ENCODE measurements at places on chromosomes 3 and 15.

GRCh38 chr3:10551821-10552630 is 46.6 kb upstream of the ATP2B2 start:
- no peak for DNase-seq

DNA sequence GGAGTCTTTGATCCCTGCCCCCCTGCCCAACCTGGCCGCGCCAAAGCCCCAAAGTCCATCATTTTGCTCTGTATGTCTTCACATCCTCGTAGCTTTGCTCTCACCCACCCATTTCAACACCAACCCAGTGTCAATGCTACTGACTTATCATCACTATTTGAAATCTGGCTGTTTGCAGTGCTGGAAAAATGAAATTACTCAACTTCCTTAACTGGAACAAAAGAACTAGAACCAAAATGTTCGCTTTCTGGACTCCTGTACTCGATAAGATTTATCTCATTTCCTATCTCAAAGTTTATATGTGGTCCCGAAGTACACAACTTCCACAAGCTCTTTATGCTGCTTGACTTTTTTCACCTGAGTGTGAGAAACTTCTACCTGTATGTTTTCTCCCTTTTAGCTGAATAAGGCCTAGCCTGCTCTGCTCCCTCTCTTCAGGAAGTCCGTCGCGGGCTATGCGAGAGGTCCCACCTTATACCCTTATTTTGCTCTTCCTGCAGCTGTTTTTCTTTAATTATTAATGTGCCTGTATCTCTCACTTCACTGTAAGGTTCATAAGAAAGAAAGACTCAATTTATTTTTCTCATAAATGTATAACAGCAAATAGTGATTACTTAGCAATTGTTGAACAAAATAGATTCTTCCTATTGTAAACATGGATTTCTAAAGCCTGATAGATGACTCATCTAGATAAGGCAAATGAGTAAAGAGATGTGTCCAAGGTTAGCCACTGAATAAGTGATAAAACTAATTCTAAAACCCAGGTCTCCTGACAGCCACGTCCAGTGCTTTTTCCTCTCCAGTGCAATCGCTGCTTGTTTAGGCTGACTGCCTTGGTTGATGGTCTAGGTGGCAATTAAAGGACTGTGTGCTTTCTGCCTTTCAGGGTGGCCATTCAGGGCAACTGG is 464.1 kb upstream of the TPRG1 start:
- DNase-seq = no peak

DNA sequence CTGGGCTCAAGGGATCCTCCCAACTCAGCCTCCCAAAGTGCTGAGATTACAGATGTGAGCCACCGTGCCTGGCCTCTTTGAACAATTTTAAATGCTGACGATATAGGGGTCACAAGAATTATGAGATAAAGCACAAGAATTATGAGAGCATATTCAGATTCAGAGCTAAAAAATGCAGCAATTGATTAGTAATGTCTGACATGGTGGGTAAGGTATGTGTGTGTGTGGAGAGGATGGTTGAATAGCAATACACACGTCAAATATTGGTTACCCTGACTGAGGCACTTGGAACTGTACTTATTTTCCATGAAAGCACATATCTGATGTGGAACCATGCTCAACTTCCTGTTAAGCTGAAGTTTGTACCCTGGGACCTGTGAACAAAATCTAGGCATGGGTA is 115.6 kb downstream of the EOMES start:
- DNase-seq = no peak

DNA sequence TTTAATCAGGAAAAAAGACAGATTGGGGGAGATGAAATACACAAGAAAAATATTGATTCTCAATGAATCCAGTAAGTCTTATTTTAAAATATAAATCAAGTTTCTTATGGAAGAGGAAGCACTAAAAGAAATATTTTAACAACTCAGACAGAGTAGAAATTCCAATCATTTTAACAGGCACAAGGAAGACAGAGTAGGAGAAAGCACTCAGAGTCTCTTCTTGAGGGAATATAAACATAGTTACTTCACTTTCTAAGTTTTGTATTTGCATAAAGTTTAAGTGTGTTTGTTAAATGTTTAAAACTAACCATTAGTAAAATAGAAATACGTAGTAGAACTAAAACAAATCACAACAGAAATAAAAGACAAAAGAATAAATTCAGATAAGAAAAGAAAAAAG is 24.5 kb upstream of the RTP4 start:
- no peak for DNase-seq

DNA sequence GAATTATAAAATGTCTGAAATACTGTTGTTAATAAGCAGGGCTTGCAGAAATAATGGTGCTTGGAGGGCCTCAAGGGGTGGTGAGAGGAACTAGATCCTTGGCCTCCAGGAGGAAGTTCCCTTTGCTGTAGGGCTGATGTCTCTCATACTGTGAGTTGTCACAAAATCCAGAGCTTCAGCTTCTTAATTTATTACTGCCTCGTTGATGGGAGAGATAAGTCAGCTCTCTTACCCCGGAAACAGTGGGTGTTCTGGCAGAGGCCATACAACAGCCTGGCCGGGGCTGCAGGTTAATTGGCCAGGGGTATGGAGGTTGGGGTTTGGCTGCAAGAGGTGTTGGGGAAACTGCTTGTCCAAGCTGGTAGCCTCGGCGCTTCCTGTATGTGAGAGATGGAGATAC is 15.5 kb downstream of the MAPKAPK3 start:
- DNase-seq = no peak

GRCh38 chr3:21654662-21655061 is 96.3 kb downstream of the ZNF385D start:
- DNase-seq = no peak

GRCh38 chr3:50554553-50554952 is 13.0 kb downstream of the C3orf18 start:
- DNase-seq = no peak

DNA sequence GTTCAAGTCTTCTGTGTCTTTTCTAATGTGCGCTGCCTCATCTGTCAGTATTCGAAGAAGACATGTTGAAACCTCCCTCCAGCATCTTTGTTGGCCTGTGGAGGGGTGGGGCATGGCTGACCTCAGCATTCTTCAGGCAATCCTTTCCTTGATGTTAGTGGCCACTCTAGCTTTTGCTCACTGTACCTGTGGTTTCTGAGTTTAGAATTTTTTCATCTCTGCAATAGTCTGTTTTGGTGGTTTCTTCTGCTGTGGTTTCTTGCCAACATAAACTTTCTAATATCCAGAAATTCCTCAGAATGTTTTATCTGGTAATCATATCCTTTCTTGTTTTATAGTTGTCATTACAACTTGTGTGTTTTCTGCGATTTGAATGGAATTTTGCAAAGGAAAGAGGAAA is 251.3 kb upstream of the NR2E3 start:
- no peak for DNase-seq

GRCh38 chr3:36959821-36960220 is 15.0 kb upstream of the TRANK1 start:
- no peak for DNase-seq

GRCh38 chr3:54999159-54999558 is 71.3 kb upstream of the LRTM1 start:
- DNase-seq = no peak

- no peak for DNase-seq
These were observed 13.7 kb downstream of the OXTR start for GRCh38 chr3:8755564-8756237.

- no peak for DNase-seq
These were observed 10.6 kb downstream of the CISH start for GRCh38 chr3:50600841-50601591.

DNA sequence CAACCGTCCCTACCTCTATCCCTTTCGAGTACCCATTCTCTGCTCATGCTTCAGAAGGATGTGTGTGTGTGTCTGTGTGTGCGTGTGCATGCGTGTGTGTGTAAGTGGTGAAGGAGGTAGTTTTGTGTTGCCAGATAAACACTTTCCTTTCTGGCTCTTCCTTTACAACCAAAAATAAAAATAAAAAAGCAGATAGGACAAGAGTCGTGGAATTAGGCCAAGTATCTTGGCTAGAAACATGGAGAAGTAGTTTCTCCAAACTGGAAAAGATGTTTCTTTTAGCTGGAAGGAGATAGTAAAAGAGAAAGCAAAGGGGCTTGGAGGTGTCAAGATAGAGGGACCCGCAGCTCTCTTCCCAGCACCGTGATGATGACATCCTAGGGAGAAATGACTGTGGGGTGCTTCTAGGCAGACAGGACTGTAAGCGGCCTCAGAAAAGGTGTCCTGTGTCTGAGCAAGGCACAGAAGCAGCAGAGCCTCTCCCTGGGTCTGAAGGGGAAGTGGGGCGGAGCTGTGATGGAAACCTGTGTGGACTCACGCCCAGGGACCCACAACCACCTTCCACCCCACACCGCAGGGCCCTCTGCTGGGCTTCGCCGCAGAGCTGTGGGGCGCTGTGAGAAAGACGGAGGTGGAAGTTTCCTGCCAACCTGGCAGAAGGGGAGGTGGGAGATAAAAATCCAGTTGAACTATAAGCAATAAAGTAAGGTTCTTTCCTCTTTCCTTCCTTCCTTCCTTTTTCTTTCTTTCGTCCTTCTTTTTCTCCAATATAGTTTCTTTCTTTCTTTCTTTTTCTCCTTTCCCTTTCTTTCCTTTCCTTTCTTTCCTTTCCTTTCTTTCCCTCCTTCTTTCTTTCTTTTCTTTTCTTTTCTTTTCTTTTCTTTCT is 35.3 kb downstream of the MUC20 start:
- DNase-seq = no peak

DNA sequence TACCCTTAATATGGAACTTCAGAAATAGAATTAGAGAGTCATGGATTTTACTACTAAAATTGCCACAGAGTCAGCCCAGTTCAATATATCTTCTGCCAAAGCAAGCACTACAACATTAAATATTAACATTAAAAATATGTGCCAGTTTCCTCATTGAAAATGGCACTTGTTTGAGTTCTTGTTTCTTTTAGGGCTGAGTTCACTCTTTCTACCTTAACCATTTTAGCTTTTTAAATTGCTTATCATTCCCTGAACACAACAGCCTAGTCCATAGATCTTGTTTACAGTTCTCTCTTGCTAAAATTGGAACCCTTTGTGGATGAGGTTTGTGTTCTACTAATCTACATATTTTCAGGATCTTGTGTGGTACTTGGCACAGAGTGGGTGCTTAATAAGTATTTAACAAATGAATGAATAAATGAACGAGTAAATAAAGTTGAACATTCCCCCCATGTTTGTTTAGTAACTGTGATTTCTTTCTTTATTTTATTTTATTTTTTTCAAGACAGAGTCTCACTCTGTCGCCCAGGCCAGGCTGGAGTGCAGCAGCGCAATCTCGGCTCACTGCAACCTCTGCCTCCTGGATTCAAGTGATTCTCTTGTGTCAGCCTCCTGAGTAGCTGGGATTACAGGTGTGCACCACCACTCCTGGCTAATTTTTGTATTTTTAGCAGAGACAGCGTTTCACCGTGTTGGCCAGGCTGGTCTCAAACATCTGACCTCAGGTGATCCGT is 46.0 kb upstream of the SLC7A14 start:
- DNase-seq = no peak

- no peak for DNase-seq
These were observed 734.2 kb upstream of the GBE1 start for GRCh38 chr3:82495655-82496054.

GRCh38 chr15:52098323-52098722 is 14.3 kb downstream of the BCL2L10 start:
- no peak for DNase-seq

DNA sequence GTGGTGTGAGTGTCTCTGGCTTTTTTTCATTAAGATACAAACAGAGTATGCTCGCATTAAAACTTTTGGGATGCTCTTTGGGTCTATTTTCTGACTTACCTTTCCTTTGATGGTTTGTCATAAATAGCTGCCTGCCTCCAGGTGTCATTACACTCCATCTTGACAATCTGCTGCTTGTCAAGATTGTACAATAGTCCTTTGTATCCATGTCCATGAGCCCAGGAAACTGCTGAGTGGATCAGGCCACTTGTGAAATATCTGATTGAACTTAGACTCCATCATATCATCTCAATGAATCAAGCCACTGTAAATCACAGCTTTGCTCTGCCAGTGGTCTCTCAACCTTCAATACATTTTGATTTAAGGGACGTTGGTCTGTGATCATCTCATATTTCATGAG is 135.2 kb downstream of the ECT2 start:
- DNase-seq = no peak

DNA sequence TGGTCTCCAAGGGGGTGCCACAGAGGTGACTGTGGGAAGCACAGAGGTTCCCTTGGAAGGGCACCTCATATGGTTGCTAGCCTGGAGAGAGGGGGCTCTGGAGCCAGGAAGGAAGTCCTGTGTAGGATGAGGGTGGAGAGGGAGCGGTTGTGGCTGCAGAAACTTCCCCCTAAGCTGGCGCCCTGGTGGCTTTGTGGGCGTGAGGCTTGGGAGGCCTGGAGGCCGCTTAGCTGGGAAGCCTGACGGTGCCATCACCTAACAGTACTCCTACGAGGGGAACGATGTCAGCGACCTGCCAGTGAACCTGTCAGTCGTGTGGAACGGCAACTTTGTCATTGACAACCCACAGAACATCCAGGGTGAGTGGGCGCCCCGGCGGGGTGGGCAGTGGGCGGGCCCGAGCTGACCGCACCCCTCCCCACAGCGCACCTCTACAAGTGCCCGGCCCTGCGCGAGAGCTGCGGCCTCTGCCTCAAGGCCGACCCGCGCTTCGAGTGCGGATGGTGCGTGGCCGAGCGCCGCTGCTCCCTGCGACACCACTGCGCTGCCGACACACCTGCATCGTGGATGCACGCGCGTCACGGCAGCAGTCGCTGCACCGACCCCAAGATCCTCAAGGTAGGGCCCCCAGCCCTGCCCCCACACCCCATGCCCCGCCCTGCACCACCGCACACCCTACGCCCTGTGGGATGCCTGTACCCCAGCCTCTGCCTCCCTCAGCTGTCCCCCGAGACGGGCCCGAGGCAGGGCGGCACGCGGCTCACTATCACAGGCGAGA is 31.0 kb downstream of the PLXNA1 start:
- DNase-seq = no peak

GRCh38 chr3:157104928-157105652 is 54.9 kb downstream of the CCNL1 start:
- peak; percentile 67 for DNase-seq

DNA sequence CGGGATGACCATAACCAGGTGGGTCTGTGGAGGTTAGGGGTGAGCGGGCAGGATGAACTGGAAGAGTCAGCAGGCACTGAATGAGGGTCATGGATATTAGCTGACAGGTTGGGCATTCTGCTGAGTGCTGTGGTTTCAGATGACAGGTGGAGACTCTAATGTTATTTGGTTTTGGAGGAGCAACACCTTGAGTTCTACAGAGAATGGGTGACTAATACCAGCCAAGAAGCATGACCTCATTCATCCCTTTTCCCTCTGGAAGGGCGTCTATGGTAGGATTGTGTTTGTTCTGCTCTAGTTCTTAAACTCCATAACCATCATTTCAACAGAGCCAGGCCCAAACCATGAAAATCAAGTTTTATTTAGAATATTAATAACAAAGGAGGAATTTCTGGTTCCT is 550.7 kb upstream of the LMCD1 start:
- DNase-seq = no peak

DNA sequence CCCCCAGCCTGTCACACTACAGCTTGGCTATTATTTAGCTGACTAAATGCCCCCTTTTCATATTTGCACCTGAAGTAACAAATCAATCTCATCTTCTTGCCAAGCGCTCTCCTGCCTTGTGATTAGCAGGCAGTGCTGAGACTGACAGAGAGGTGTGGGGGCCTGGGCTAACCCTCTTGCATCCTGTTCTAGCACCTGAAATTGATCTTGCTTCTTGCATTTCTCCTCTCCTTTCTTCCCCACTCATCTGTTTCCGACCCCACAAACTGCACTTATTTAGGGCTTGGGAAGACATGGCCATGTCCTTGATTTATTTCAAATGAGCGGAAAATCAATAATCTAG is 309.0 kb upstream of the PROK2 start:
- DNase-seq = no peak

All from WTC11 (cell line).